ENCODE measurements at places on chromosomes 7 and 10. TPM values are rescaled to one million over a fixed set of nuclear protein-coding genes. Genes with fewer than 3 reads are reported as not detected.

- no peak for DNase-seq
Observed at GRCh38 chr10:96021332-96021731, 22.1 kb upstream of the CCNJ start.

DNA sequence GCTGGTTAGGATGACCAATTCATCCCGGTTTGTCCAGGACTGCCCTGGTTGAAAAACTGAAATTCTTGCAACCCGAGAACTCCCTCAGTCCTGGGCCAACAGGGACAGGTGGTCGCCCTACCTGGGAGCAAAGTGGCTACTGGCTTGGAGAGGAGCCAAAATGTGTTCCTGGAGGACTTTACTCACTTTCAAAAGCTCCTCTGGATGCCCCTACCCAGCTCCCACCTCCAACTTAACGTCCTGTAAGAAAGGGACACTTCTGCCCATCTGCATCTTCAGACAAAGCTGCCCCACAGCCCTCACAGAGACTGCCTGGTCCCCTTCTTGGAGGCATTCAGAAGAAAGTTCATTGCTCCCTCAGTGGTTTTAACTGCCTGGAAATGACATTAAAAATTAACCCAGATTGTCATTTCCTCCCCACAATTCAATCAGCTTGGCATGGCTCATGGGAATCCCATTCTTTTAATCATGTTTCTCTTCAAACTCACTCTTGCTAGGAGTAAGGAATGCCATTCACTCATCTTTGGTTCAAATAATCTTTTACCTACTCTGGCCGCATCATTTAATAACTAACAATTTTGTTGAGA lies 24.0 kb upstream of the HSPA12A start:
- no peak for DNase-seq

DNA sequence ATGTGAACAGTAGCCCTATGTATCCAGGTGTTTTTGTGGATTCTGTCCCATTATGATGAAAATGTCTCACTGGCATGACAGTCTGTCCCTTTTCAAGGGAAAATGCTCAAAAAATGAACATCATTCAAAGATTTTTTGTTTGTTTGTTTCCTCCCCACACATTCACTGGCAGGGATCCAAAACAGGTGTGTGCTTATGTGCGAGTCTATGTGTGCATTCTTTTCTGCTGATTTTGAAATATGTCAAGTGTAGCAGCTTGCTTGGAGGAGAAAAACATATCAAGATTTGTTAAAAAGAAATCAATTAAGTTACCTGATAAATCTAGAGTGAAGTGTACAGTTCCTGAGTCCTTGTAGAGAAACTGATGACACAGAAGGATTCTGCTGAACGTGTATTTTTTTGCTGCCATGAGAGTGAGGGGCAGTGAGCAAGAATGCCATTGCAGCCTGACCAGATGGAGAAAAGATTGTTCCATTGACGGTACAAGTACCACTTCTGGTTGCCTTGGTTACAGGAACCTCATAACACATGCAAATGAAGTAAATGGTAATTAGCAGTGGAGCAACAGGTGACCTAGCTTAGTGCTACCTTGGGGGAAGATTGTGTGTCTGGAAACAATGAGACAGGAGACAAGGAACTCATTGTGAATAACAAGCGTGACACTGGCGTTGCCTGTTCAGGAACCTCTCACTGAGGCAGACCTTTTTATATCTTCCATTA lies 277.4 kb upstream of the PHYHIPL start:
- no peak for DNase-seq

DNA sequence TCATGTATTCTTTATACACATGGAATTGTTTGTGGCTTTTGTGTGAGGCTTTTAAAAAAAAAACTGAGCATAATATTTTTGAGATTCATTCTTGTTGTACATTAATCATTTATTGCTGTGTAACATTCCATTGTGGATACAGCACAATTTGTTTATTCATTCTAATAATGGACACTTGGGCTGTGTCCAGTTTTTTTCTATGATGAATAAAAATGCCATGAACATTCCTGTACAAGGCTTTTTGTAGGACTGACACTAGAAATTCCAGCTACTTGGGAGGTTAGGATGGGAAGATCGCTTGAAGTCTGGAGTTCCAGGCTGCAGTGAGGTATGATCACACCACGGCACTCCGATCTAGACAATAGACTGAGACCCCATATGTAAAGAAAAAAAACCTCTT lies 254.3 kb upstream of the CACNA2D1 start:
- DNase-seq = peak; percentile 78

GRCh38 chr10:61463035-61463909 lies 10.1 kb upstream of the TMEM26 start:
- DNase-seq = peak; percentile 85

DNA sequence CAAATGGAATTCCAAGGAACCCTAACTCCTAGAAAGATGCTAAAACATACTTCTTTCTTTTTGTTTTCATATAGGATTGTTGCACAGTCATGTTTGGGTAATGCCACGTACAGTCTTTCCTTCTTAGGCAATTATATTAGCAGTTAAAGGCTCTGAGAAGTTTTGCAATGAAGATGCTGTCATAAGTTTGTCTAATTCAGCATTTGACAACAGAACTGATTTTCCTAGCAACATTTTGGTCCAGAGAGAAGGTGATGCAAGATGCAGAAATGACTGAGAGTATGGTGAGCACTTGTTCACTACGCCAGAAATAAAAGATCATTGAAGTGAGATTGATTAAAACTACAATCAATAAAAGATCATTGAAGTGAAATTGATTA lies 184.0 kb upstream of the PLXNA4 start:
- peak; percentile 45 for DNase-seq

DNA sequence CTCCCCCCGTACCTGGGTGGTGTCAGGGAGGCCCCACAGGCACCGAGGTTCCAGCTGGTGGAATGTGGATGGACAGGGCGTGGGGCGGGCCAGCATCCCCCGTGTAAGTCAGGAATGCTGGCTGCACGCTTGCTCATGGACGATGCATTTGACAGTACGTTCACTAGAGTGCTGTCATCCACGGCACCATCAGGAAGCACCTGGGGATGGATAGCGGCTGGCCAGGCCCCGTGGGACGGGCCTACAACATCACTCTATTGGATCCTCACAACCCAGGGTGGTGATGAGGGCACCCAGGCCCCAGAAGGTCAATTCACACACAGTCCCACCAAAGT lies 63.6 kb downstream of the INSIG1 start:
- no peak for DNase-seq

Gene AS3MT
- total RNA-seq = 8.1 TPM

Gene ASB10
- not detected for total RNA-seq

Gene FAM13C
- 3.9 TPM for total RNA-seq

Gene KLF14
- under 0.01 TPM for total RNA-seq

Gene CYP3A5
- 12.4 TPM for total RNA-seq

Gene TAS2R3
- total RNA-seq = 1.3 TPM

All from fibroblast of lung (primary cell).